ENCODE measurements at places on chromosomes 3 and 15.
A peak's percentile ranks its signal among the peaks of the same experiment; 100 is the strongest.

- DNase-seq, result no peak
These were observed 6.3 kb upstream of the CDC25A start for GRCh38 chr3:48194446-48195071.

DNA sequence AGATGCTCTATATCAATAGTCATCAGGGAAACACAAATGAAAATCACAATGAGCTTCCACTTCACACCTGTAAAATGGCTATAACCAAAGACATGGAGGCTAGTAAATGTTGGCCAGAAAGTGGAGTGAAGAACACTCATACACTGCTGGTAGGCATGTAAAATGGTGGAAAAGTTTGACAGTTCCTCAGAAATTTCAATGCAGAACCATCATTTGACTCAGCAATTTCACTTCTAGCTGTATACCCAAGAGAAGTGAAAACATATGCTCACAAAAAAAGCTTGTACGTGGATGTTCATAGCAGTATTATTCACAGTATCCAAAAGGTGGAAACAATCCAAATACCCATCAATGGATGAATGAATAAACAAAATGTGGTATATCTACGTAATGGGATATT lies 19.2 kb upstream of the TOP2B start:
- DNase-seq, result no peak

- DNase-seq, result no peak
These were observed 76.6 kb downstream of the RBPMS2 start for GRCh38 chr15:64698823-64699222.

GRCh38 chr15:96331945-96332636 lies 1.6 kb downstream of the NR2F2 start:
- DNase-seq, result no peak

DNA sequence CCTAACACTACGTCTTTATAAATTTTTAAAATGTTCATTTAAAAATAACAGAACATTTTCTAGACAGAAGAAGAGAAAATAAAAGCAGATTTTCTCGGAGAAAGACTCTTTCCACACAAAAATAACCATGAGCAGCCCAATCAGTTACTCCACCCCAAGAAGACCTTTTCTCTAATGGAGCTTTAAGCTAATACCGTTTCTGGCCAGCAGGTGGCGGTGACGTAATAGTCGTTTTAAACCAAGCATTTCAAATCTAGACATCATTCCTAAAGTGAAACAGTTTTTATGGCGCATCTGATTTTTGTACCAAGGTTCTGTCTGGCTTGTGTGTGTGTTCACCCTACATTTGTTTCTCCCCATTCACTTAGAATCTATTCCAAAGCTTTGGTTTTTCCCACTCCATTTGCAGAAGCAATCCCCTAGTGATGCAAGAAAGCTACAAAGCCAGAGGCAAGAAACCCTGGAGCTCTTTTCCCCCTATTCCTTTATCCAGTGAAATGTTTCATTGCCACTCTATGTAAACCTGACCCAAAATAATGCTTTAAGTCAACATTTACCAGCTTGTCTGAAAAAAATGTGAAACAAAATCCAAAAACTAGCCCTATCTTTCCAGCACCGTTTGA lies 336.7 kb upstream of the IGF1R start:
- peak; percentile 62 for DNase-seq

- DNase-seq, result no peak
These were observed 17.9 kb downstream of the EPHB3 start for GRCh38 chr3:184579513-184579912.

GRCh38 chr3:131880948-131881347 lies 153.9 kb downstream of the CPNE4 start:
- DNase-seq, result no peak

- no peak for DNase-seq
These were observed 357.0 kb upstream of the SEMA6D start for GRCh38 chr15:47360305-47360704.

DNA sequence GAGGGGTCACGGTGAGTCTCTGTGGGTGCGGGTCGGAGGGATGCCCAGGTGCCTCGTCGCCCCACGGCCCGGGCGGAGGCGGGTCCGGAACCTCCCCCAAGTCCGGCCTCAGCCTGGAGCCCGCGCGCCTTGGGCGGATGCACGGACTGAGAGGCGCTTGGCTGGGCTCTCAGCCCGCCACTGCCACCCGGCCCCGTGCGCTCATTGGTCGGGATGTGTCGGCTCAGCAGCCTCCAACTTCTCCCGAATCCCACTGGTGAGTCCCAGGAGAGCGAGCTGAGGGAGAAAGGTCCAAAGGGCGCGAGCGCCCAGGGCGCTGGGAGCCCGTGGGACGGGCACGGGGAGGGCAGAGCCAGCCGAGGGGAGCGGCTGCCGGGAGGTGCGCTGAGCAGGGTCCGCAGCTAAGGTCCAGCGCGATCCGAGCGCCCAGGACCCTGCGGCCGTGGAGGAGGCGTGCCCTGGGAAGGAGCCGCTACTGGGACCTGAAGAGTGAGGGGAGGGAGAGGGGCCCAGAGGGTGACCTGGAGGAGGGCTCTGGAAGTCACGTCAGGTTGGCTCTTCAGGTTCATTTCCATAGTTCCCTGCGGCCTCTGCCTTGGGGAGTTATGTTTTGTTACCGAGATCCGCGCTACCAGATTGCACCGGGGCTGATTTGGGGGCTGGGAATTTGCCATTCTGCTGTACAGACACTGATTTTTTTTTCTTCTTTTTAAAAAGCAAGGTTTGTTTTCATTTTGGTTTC lies at the start of gene MME:
MME (plus strand) TSS at position 574 of the 742 bp plus-strand sequence. CDS start 3,849 bp downstream, outside the sequence.
- DNase-seq, result no peak

DNA sequence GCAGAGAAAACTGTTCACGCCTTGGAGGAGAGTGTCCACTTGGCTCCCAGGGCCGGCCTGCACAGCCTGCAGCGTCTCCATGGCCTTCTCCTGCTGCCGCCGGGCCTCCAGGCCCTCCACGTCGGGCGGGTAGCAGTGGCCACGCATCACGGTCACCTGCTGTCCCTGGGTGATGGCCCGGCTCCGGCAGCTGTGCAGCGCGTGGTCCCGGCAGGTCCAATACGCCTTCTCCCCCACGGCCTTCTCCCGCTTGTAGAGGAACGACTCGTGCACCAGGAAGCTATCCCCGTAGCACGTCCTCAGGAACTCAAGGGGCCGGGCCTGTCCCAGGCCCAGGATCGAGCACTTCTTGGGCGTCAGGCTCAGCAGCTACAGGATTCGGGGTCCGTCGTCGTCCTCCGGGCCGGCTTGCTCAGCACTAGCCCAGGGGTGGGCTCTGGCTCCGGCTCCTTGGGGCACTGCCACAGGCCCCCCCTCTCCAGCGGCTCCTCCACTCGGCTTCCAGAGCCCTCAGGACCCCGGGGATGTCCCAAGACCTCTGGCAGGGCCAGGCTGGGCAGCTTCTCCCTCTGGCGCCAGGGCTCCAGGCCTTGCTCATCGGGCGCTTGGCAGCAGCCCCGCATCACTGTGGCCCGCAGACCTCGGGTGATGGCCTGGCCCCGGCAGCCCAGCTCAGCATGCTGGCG lies 83.6 kb upstream of the FXR1 start:
- DNase-seq, result no peak

DNA sequence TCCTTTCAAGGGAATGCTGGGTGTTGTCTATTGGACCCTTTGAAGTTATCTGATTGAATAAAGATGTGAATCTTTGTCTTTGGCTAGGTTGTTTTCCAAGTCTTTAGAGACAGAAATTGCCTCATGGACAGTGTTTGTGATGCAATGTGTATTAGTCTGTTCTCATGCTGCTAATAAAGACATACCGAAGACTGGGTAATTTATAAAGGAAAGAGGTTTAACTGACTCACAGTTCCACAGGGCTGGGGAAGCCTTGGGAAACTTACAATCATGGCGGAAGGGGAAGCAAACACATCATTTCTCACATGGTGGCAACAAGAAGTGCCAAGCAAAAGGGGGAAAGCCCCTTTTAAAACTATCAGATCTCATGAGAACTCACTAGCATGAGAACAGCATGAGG lies 88.8 kb upstream of the PLXND1 start:
- DNase-seq, result no peak

DNA sequence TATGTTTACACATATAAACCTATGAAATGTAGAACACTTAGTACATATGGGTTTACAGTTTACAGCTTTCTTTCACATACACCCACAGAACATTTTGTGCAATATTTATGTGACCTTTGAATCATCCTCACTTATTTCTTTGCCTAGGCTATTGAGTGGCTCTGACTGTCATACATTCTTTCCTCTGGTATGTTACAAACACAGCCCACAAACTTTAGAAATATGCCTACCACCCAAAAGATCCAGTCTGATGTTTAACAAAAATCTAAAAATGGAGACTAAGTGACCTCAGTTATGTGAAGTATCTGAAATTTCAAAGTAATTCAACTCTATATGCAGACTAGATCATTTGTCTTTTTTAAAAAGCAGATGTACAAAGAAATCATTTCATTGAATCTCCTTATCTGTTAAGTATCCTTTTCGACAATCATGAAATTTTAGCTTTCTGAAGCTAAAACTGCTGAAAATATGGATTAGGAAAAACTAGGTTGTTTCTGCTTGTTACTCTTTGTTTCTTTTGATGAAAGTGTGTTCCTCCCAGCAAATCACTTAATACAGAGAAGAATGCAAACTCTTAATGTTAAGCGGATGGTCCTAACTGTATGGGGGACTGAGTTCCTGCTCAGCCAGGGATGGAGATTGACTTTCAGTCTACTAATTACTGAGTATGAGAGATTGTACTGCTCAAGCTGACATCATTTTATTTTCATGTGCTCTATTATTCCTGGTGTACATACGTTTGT lies 27.7 kb downstream of the CCDC54 start:
- DNase-seq, result no peak

DNA sequence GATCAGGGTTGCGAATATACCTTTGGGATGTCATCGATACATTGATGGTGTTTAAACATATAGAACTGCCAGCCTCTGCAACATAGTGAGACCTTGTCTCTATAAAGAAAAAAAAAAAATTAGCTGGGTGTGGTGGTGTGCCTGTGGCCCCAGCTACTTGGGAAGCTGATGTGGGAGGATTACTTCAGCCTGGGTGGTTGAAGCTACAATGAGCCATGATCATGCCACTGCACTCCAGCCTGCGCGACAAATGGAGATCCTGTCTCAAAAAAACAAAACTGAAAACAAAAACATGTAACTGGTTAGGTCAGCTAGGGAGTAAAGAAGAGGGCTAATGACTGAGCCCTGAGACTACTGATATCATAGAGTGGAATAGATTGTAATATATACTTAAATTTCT lies 30.7 kb upstream of the MGA start:
- DNase-seq, result no peak

- DNase-seq, result no peak
These were observed 435 bp downstream of the ALDH1L1 start for GRCh38 chr3:126179825-126180476.

GRCh38 chr15:98002866-98003265 lies 42.4 kb downstream of the ARRDC4 start:
- no peak for DNase-seq

GRCh38 chr3:25262322-25262721 lies 165.7 kb upstream of the RARB start:
- no peak for DNase-seq

DNA sequence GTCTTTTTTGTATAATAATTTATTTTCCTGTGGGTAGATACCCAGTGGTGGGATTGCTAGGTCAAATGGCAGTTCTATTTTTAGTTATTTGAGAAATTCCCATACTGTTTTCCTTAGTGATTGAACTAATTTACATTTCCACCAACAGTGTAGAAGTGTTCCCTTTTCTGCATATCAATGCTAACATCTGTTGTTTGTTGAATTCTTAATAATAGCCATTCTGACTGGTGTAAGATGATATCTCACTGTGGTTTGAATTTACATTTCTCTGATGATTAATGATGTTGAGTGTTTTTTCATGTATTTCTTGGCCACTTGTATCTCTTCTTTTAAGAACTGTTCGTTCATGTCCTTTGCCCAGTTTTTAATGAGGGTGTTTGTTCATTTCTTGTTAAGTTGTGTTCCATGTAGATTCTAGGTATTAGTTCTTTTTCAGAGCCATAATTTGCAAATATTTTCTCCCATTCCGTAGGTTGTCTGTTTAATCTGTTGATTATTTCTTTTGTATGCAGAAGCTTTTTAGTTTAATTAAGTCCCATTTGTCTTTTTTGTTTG lies 713.3 kb upstream of the EPHA6 start:
- no peak for DNase-seq

DNA sequence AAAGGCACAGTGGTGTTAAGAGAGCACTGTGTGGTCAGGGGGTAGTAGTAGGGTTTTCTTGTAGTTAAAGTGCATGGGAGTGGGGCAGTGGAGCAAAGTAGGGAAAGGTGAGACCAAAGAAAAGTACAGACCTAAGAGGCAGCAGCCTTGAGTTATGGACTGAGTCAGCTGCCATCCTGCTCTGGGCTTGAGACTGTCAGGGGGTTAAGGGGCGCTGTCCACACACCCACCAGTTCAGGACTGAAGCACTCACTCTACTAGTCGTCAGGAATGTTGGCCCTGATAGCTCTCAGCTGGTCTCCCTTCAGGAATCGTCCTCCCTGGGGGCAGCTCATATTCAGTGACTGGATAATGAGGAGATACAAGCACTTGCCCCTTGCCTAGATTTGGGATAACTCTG lies 7.9 kb downstream of the CCR4 start:
- DNase-seq, result no peak

DNA sequence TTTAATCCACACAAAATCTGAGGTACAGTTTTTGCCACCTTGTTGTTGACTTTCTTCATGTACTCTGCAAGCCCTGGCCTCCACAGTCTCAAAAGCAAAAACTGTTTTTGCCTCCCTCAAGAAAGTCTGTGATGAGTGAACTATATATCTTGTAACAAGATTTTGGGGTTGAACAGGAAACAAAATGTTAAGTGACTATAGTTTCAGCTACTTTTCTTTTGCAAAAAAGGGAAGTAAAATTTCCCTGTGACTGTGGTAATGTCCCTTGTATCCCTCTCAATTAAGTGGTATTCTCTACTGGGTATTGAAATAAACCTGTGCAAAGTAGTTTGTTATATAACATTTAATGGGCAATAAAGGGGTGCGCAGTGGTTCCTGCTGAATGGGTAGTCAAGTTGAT lies 21.3 kb upstream of the SCAANT1 start:
- no peak for DNase-seq

DNA sequence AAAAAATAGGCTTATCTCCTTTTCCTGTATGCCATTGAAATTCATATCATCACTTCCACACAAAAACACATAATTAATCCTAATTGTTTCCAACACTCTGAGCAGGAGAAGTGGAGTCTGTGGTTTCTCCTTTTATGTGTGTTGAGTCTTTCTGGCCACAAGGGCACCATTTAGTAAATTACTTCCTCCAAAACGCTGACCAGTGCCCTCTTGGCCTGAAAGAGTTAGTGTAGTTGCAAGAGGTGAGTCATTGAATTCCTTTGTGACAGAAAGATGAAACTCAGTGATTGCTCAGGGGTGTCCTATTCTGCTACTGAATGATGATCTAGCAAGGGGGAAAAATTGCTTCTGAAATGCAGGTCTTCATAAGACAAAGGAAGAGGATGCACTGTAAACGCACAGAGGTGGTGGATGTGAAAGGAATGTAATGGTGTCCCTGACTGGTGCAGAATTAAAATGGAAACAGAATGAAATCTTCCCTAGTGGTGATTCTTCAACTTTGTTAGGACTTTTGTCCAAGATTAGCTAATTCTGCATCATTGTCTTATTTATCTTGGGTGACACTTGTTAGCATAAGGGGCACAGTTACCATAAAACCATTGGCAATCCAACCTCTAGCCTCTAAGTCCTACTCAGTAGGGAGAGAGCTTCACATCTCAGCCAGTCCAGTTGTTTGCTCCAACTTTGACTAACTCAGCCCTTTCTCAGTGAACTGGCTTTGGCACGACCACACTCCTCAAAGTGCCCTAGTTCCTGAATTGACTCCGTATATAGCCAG lies 208.4 kb upstream of the NANOGP8 start:
- no peak for DNase-seq
